Anterior cingulate cortex (tissue), 58 donors: ENCODE measurements at places on chromosomes 2 and 18.

GRCh38 chr2:10467401-10467800 lies 19.3 kb upstream of the ODC1 start:
- no peak for DNase-seq

DNA sequence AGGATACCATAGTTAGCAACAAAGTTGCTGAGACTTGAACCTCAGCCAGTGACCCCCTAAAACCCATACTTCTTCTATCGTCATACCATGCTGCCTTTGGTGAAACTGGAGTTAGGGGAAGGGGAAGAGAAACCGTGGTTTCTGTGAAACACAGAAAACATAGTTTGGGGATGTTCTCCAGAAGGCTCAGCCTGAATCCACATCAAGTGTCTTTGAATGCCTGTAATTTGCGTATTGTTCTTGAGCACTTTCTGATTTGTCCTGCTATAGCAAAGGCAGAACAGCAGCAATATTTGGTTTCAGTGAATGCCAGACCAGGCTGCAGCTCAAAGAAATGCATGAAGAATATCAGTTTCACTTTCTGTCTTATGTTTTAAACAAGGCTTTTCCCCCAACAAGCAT lies 258.7 kb downstream of the TTC32 start:
- no peak for DNase-seq

- DNase-seq = no peak
These were observed 22.0 kb upstream of the MAP4K4 start for GRCh38 chr2:101675512-101675911.

DNA sequence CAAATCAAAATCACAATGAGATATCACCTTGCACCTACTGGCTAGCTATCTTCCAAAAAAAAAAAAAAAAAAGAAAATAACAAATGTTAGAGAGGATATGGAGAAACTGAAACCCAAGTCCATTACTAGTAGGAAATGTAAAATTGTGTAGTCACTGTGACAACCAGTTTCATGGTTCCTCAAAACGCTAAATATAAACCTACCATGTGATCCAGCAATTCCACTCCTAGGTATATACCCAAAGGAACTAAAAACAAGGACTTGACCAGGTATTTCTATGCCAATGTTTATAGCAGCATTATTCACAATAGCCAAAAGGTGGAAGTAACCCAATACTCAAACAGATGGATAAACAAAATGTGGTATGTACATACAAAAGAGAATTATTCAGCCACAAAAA lies 11.7 kb upstream of the SCRN3 start:
- DNase-seq = no peak

DNA sequence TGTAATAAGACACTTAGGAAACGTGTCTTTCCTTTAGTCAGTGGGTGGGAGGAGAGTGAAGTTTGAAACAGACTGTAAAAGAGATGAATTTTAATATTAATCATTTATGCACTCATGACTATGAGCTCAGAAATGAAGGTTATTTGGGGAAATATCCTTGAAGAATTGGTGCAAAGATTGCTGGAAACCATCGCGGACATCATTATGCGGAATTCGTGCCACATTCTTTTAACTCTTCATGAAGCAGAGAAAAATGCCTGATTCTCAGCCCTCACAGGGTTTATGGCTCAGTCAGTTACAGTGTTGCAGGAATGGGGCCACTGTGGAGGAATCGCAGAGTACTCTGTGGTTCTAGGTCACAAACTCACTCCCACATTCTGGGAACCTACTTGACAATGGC lies 109.7 kb downstream of the RGPD3 start:
- DNase-seq = no peak

DNA sequence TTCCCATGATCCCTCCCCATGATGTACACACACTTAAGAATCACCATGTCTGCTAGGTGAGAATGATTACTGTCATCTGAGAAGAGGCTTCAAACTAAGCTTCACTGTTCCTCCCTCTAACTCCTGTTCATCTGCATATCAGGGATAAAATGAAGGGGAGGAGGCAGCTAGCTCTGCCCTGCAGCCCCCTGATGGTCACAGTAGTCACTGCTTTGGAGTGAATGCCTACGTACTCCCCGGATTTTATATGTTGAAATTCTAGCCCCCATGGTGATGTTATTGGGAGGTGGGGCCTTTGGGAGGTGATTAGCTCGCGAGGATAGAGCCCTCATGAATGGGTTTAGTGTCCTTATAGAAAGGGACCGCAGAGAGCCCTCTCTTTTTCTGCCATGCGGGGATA lies 156.4 kb downstream of the NCKAP5 start:
- no peak for DNase-seq

- no peak for DNase-seq
These were observed 128.5 kb downstream of the QPCT start for GRCh38 chr2:37472959-37473358.
